Activated CD4-positive, alpha-beta T cell treated with anti-CD3 and anti-CD28 coated beads, Interleukin-2, amount 10 ng/mL, durations not matched to agents 7 days and 5 days (primary cell): ENCODE measurements at places on chromosomes 3 and 15. TPM values are rescaled to one million over a fixed set of nuclear protein-coding genes. Genes with fewer than 3 reads are reported as not detected.

STAB1 gene
- 0.15 TPM for total RNA-seq

GRCh38 chr3:141388823-141389621, 20.7 kb downstream of the ZBTB38 start:
- H3K27me3 ChIP-seq: peaks cover 12% of the 10 kb centered on the region
- DNase-seq: no peak
- H3K4me3 ChIP-seq: peak overlapping the region; percentile 29
- H3K4me1 ChIP-seq: peaks cover 14% of the 10 kb centered on the region

- peaks cover 3% of the 10 kb centered on the region for H3K36me3 ChIP-seq
- H3K27ac ChIP-seq: no peak overlapping the region
- no peak for DNase-seq
- H3K4me1 ChIP-seq: no peaks in the 10 kb centered on the region
- no peak overlapping the region for H3K4me3 ChIP-seq
Measured at GRCh38 chr15:59148153-59148833, 43.3 kb downstream of the CCNB2 start.

MAGEL2 gene
- not detected for total RNA-seq

DNA sequence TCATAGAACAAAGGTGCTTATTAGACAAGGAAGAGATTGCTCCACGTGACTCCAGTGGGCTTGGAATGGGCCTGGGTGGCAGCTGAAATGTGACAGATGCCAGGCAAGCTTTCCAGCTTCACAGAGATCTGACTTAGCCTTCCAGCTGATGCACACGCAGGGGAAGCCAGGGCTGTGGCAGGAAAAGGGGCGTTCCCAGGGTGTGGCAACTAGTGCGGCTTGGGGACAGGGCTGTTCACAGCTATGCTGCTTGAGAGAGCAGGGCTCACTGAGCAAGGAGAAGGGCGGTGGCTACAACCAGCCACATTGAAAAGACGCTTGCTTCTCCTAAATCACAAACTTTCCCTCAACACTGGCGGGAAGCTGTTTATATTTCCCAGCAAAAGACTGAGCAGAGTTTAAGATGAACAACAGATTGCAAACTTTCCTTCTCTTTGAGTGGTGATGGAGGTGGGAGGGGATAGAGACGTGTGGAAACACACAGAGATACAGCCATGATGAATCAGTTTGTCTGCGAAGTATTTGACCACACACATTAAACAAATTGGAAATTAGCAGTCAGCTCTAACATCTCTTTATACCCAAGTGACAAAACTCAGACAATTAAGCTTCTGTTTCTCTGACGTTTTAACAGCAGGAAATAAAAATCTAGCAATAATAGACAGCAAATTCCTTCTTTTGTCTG, 127.5 kb downstream of the BDH1 start:
- H3K36me3 ChIP-seq: no peaks in the 10 kb centered on the region
- DNase-seq: peak; percentile 73
- peak overlapping the region; percentile 58 for H3K4me3 ChIP-seq
- peaks cover 31% of the 10 kb centered on the region for H3K4me1 ChIP-seq
- H3K27me3 ChIP-seq: peaks cover 22% of the 10 kb centered on the region
